ENCODE measurements at places on chromosomes 1 and 21. TPM values are rescaled to one million over a fixed set of nuclear protein-coding genes. Genes with fewer than 3 reads are reported as not detected.

DNA sequence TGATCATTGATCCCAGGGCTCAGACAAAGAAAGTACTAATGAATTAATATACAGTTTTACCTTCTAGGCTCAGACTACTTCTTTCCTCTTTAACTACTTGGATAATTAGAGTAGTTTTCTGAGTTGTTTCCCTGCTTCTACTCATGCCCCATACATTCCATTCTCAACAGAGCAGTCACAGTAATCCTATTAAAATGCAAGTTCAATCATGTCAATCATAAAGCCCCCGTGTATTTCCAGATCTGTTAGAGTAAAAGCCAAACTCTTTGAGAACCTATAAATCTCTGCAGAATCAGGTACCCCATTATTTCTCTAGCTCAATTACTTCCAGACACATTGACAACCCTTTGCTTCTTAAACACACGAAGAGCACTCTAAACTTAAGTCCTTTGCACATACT is 242.1 kb upstream of the PRMT6 start:
- H3K4me3 ChIP-seq: no peak overlapping the region
- no peaks in the 10 kb centered on the region for H3K27me3 ChIP-seq
- no peak for DNase-seq
- no peaks in the 10 kb centered on the region for H3K4me1 ChIP-seq
- H3K36me3 ChIP-seq: no peaks in the 10 kb centered on the region

GRCh38 chr1:99727575-99728185 is 38.8 kb downstream of the FRRS1 start:
- DNase-seq: peak; percentile 7
- H3K4me1 ChIP-seq: no peaks in the 10 kb centered on the region
- peaks cover 4% of the 10 kb centered on the region for H3K36me3 ChIP-seq

Gene CYP4Z1
- polyA plus RNA-seq: not detected

GRCh38 chr1:42786097-42786496 is 1.3 kb downstream of the TMEM269 start:
- H3K36me3 ChIP-seq: peaks cover 24% of the 10 kb centered on the region
- H3K4me1 ChIP-seq: peaks cover 14% of the 10 kb centered on the region
- no peak overlapping the region for H3K27ac ChIP-seq
- no peak overlapping the region for H3K4me3 ChIP-seq

DNA sequence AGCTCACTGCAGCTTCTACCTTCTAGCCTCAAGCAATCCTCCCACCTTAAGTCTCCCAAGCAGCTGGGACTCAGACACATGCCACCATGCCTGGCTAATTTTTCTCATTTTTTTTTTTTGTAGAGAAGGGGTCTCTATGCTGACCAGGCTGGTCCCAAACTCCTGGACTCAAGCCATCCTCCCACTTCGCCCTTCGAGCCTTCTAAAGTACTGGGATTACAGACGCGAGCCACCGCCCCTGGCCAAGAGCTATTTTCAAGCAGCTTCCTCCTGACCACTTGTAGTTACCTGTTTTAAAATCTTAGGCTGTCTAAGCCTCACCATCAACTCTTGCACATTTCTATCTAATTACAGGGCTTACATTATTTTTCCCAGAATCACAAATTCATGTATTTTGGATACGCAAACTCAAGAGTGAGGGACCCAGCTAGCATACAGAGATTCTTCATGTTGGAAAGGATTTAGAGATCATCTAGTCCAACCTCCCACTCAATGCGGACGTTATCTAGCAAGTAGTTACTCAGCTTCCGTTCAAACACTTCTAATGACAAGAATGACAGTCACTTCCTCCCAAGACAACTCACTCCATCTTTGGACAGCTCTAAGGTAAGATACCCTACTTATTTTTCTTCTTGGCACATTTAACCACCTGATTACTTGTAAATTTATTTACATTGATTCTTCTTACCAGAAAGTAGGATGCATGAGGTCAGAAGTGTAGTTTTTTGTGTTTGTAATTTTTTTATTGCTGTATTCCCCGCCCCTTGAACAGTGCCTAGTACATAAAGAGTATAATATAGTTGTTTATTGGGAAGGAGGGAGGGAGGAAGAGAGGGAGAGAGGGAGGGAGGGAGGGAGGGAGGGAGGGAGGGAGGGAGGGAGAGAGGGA is 65.4 kb downstream of the LUZP1 start:
- peak overlapping the region; percentile 60 for H3K27ac ChIP-seq
- H3K4me1 ChIP-seq: peaks cover 61% of the 10 kb centered on the region
- no peak overlapping the region for H3K4me3 ChIP-seq
- DNase-seq: no peak
- H3K27me3 ChIP-seq: no peaks in the 10 kb centered on the region
- H3K36me3 ChIP-seq: peaks cover 19% of the 10 kb centered on the region

Gene CHD5
- 0.06 TPM for polyA plus RNA-seq

DNA sequence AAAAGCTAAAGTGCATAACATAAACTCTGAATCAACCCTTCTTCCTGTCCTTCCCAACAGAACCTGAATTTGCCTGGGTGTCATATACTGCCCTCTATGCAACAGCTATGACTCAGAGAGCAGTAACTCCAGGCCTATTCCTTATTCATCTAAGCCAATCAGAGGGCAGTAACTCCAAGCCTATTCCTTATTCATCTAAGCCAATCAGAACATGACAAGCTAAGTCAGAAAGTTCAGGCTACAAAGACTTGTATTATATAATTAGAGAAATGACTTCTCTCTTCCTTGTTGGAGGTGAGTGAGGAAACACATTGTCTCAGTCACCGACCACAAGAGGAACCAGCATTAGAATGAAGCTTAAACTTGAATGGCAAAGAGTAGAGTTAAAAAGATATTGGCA is 26.2 kb upstream of the TADA1 start:
- H3K4me3 ChIP-seq: no peak overlapping the region
- no peaks in the 10 kb centered on the region for H3K27me3 ChIP-seq
- no peak overlapping the region for H3K27ac ChIP-seq
- H3K36me3 ChIP-seq: no peaks in the 10 kb centered on the region

DNA sequence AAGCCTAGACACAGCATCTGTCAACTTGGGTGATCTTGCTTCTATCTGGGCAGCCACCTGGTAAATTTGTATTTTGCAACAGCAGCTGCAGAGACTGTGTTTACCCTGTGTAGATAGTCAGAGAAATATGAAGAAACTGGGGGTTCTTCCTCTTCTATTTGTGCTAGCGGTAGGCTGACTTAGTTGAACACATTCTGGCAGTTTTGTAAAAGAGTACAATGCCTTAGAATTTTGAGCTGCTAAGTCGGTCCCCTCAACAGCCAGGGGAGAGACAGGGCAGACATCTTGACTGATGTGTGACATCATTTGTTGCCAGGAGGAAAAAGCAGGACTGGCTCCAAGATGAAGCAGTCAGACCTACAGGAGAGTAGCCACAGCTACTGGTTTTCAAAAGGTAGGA is 53.7 kb downstream of the KCNJ6 start:
- no peak for DNase-seq
- H3K4me1 ChIP-seq: no peaks in the 10 kb centered on the region
- H3K27me3 ChIP-seq: peaks cover 4% of the 10 kb centered on the region
- H3K36me3 ChIP-seq: no peaks in the 10 kb centered on the region

Gene MSH4
- not detected for polyA plus RNA-seq

Gene KIF26B
- polyA plus RNA-seq: 0.33 TPM

DNA sequence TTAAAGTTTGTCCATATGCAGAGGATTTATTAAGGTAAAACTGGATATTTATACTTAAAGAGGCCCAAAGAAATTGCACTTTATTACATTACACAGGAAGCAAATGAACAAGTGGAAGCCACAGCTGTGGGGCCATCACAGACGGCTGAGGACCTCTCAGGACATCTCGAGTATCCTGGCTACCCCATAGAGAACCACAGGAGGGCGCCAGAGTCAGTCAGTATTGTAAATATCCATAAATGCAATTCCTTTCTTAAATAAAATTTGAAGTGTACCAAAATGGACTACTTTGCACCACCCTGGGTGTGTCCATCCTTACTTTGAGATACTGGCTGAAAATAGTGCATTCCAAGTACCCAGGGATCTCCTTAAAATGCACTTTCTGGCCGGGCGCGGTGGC is 257.2 kb downstream of the MRPL39 start:
- H3K27ac ChIP-seq: no peak overlapping the region
- H3K4me3 ChIP-seq: no peak overlapping the region
- no peaks in the 10 kb centered on the region for H3K36me3 ChIP-seq
- DNase-seq: peak; percentile 7
- no peaks in the 10 kb centered on the region for H3K4me1 ChIP-seq
- H3K27me3 ChIP-seq: no peaks in the 10 kb centered on the region

Gene SERPINC1
- polyA plus RNA-seq: not detected

DNA sequence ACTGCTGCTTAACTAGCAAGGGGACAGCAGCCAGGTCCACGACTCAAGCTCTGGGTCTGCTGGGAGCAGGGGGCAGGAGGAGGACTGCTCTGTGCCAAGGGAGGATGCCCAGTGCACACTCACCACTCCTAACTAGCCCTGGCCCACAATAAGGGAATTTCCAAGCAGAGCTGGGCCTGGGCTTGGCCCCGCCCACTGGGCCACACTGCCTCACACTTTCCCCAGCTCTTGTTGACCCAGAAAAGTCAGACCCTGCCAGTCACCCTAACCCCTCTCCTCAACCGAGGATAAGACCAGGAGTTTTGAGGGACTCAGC is 18.7 kb downstream of the SLC9A1 start:
- H3K36me3 ChIP-seq: no peaks in the 10 kb centered on the region
- peak overlapping the region; percentile 77 for H3K27ac ChIP-seq
- H3K4me3 ChIP-seq: no peak overlapping the region
- H3K27me3 ChIP-seq: no peaks in the 10 kb centered on the region

GRCh38 chr1:39144924-39145323 is 59.6 kb upstream of the MACF1 start:
- no peak overlapping the region for H3K27ac ChIP-seq
- DNase-seq: no peak
- H3K27me3 ChIP-seq: no peaks in the 10 kb centered on the region
- H3K4me1 ChIP-seq: peaks cover 45% of the 10 kb centered on the region

Measured in stomach (tissue), 19 donors.